ENCODE measurements at places on chromosomes 2 and 18.

DNA sequence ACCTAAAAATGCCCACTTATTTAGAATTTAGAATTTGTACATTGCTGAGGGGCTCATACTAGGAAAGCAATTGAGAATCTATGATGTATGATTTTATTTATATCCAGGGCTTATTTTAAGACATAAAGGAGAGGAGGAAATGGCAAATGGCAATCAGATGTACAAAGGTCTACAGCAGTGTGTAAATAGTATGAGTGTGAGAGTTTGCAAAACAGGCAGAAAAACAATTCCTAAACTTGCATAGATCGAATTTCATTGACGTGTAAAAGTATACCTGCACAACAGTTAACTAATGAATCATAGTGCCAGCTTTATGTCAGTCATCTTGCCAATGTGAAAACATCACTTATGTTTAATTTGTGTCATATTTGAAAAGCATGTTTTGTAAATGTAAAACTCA lies 718.7 kb upstream of the GCFC2 start:
- no peak for DNase-seq

- no peak for DNase-seq
Measured at GRCh38 chr18:63025251-63026090, 294.1 kb downstream of the BCL2 start.

GRCh38 chr2:74025971-74026612 lies 41.4 kb downstream of the TET3 start:
- DNase-seq, result no peak

DNA sequence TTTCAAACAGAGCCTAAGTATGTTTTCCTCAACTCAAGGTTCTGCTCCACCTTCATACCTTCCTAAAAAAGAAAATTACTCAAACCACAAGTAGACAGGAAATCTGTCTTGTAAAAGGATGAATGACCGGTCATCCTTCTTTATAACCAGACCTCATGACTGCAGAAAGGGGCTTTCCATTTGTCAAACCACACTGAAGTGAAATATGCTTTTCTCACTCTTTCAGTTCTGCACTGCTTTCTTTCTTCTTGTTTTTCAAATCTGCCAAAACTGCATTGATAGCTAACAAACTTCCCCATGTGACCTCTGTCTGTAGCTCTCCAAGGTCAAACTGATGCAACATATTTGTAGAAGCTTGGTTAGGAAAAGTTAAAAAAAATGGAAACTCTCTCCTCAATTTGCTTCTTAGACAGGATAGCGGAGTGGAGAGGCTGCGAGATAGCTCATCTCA lies 308.9 kb upstream of the CCDC68 start:
- no peak for DNase-seq

DNA sequence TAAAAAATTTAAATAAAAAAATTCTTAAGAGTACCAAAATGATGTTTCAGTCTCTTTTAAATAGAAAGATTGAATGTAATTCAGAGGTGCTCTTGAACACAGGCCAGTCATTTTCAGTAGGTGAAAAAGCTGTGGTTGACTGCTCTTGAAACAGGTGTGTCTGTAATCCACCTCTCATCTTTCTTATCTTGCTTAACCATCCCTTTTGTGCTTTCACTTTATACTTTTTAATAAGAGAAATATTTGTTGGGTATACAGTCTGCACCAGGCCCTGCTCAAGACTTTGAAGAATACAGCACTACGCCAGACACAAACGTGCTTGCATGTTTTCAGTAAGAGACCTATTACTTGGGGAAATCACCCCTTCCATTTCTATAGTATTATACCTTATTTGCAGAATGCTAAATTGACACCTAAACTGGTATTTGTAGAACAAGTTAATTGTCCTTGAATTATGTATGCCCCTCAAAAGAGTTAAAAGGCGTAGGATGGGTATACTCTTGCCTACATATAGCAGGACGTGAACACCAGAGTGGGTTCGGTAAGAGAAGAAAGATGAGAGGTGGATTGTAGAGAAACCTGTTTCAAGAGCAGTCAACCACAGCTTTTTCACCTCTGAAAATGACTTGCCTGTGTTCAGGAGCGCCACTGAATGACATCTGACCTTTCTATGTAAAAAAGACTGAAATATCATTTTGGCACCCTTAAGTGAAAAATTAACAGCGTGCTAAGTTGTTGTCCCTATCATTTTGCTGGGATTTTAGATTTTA lies 4.0 kb upstream of the RTN4 start:
- no peak for DNase-seq

DNA sequence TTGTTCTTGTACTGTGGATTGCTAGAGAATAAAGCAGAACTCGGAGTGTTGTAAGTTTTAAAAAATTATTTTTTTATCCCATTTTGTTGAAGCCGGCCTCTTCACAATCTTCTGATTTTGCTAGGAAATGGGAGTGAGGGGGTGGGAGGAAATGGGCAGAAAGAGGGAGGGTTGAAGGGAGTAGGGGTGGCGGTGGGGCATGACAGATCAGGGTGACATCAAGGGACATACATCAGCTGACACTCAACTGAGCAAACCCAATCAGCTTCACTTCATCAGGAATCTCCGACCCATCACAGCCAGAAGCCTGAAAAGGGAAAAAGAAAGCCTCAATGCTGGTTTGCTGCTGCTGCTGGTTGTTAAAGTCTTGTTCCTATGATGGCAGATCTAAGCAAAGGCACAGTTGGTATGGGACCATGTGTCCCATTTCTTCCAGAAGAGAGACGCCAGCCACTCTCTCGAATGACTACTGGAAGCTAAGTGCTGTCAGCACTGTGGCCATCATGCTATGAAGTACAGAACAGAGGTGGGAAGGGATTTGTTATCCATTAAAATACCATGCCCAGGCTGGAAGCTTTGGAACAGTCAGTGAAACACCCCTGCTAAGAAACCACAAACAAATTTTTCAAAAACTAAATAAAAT lies 292.0 kb downstream of the STK39 start:
- DNase-seq, result no peak

- DNase-seq, result peak; percentile 24
Measured at GRCh38 chr2:220053919-220054318, 426.5 kb downstream of the SLC4A3 start.

GRCh38 chr2:118388771-118389170 lies 300.5 kb downstream of the INSIG2 start:
- DNase-seq, result no peak

DNA sequence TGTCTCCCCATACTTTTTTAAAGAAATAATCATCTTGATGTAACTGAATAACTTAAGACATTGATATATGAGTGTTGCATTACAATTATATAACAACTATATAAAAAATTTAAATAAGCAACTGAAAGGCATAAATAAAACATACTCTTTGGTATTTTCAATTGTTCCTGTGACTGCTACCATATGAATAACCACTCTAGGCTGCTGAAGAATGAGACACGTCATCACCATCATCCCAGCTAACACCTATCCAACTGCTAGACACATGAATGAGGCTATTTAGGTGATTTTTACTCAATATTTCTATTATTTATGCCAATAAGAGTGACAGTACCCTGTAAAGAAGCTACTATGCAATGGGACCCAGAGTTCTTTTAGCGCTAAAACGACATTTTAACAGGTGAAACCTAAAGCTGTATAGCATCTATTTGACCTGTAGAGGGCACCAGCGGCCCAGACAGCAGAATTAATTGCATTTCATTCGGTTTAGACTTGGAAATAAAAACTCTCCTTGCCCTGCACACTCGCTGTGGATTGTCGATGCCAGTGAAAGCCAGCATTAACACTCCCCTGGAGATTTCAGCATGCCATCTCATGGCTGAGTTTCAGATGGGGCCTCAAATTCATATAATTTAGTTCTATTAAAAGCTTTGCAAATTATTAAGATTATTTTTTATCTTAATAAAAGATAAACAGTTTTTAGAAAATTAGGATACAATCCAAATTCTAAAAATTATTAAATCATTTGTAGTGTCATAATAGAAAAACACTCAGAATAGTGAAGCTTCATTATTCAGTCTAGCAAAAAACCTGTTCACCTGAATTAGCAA lies 89.4 kb upstream of the MAP2 start:
- peak; percentile 60 for DNase-seq

- DNase-seq, result no peak
Measured at GRCh38 chr18:79586436-79587225, 93.0 kb upstream of the CTDP1 start.

DNA sequence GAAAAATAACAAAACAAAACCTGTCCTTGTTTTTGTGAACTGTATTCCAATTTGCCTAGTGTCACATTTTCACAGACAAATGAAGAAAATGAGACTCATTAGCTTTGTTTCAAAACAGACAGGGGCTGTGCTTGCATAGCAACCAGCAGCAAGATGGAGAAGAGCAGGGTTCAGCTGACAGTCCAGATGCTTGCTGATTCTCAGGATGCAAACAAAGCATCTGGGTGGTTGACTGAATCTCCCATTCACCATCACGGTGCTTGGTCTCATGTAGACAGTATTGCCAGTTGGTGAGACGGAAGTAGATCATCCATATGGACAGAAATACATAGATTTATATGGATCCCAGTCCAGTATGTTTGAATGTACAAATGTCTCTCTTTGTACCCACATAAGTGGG lies 326.8 kb downstream of the CCDC85A start:
- no peak for DNase-seq

DNA sequence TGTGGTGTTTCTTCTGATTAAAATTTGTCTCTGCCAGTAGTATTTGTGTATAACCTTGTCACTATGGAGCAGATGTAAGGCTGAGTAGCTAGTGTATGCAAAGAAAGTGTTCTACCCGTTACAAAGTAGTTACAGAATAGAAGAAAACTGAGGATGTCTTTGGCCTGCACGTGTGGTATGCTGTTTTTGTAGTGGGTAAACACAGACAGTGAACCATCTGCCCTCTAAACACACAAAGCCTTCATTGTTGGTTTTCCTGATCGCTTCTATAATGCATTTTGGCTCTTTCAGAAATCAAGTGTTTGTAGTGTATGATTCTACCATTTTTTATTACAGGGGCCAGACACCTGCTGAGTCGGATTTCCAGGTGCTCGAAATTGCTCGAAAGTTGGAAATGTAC lies 61.5 kb downstream of the FARP2 start:
- no peak for DNase-seq

- DNase-seq, result no peak
Measured at GRCh38 chr2:2941205-2941604, 436.4 kb downstream of the EIPR1 start.

- no peak for DNase-seq
Measured at GRCh38 chr18:75937306-75937705, 509.8 kb upstream of the SMIM21 start.

- DNase-seq, result no peak
Measured at GRCh38 chr18:44851856-44852621, 171.4 kb downstream of the SETBP1 start.

DNA sequence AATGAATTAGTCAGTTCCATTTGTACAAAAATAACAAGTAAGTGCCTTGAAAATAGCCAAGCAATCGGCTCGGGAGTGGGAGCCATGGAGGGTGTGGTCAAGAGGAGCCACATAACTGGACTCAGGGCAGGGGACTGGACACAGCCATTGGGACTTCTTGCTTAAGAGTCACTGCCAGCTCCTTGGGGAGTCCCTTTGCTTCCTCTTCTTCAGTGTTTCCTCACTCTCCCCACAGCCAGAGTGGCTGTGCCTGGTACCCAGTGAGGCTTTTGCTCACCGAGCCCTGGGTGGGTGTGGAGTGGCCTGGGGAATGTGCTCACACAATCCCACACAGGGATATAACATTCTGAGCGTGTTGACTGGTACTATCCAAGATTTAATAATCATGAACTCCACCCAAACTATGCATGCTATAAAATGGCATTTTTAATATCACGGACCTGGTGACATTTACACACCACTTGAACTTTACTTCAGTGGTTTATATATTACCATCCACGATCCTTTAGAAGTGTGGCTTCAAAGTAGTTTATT lies 94.6 kb downstream of the PTGR3 start:
- DNase-seq, result no peak

GRCh38 chr2:101337877-101338276 lies 29.4 kb upstream of the RNF149 start:
- DNase-seq, result no peak

DNA sequence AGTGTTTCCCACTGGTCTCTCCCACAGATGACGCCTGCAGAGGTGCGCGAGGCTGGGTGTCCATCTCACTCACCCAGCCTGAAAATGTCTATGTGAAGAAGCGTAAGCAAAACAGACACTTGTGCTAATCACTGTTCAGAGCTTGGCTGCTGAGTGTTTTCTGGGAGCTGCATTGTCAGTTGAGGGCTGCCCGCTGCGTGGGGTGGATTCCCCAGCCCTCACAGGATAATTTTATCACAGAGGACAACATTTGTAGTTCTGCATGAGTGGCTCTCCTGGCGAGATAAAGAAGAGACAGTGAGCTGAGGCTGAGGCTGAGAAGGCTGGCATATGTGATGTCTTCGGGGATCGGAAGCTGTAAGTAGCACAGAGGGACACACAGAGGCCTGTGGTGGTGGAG lies 16.2 kb upstream of the CAPN13 start:
- DNase-seq, result no peak

DNA sequence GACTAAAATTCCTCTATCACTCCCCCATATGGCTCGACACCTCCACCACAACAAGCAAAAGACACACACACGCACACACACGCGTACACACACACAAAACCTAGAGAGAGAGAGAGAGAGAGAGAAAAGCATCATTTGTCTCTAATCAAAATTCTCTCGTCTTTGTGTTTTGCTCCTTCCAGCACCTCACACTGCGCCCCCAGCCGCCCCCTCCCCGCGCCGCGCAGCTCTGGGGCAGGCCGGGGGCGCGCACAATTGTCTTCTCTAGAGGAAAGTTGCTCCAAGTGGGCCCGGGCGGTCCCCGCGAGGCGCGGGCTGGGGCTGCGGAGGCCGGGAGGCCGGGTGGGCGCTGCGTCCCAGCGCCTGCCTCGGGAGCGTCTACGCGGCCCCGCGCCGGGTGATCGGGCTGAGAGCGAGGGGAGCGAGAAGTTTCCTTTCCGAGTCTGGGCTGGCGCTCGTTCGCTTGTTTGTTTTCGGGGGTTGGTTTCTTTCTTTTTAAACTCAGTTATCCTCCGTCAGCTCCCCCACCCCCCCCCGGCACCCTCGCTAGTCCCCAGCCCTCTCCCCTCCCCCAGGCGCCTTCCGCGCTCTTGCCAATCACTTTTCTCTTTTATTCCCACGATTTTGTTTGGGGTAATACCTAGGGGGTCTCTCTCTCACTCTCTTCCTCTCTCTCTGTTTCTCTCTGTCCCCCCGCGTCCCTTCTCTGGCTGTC lies 4.1 kb downstream of the ZEB2 start:
- no peak for DNase-seq

GRCh38 chr2:118635891-118636290 lies 211.6 kb downstream of the EN1 start:
- DNase-seq, result no peak

GRCh38 chr2:169757356-169757755 lies 23.7 kb downstream of the KLHL23 start:
- DNase-seq, result no peak

DNA sequence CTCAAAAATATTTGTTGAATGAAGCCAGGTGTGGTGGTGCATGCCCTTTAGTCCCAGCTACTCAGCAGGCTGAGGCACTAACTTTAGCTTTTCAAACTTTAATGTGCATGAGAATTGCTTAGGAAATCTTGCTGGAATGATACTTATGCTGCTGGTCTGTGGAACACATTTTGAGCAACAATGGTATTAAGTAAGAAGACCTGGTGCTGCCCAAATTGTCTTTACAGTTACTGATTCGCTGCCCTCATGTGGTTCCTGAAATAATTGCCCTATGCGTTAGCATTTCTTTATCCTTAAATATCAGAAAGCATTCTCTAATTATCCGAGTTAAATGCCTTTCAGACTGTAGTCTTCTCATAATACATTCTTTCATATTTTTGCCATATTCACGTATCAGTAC lies 76.0 kb upstream of the SESTD1 start:
- DNase-seq, result peak; percentile 19

GRCh38 chr18:8177330-8178016 lies 431.8 kb upstream of the RAB12 start:
- DNase-seq, result no peak
